ENCODE measurements at places on chromosomes 1 and 21.

DNA sequence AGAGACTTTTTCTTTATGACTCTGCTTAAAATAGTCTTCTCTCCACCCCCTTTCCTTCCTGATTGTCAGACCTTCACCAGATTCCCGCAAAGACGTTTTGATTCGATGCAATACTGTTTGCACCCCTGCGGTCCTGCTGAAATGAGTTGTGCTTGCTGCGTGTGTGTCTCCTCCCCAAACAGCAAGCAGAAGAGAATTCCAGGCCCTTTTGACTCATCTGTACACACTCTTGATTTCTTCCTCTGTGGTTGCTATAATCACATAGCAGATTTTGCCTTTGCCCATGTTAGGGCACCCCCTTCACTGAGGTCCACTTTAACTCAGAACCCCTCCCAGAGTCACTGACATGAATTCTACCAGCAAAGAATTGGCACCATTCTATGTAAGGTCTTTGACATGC is 136.5 kb downstream of the ZZZ3 start:
- DNase-seq, result no peak

DNA sequence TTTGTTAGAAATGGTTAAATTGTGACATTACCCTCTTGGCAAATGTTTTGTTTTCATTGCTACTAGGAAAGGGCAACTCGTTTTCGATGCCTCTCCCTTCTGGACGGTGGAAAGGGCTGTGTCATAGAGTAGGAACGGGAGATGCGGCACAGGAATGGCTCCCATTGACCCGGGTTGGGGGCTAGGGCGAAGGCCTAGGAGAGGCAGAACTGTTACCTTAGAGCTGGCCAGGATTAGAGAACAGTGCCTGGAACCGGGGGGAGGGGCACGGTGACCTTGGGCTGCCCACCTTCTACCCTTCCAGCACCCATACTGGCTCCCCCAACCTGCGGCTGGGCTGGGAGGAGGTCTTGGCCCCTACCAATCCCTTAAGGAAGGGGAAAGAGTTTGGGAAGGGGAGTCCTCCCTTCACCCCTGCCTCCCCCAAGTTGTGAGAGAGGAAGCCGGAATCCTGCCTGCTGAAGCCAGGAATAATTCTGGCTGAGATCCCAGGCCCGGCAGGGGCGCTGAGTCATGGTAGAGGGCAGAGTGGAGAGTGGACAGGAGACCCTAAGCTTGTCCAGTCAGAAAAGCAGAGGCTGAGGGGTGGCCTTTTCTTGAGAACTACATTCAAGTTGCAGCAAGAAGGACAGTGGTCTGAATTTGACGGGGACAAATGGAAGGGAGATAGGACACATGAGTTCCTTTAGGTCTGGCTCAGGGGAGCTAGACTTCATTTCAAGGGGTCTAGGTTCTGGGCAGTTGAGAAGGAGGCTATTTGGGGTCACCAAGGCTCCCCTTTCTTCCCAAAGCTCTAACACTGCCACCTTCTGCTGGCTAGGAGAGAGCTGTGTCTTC is 8.2 kb downstream of the LMNA start:
- no peak for DNase-seq

- no peak for DNase-seq
These were observed 80.8 kb upstream of the UBE2U start for GRCh38 chr1:64122588-64122987.

DNA sequence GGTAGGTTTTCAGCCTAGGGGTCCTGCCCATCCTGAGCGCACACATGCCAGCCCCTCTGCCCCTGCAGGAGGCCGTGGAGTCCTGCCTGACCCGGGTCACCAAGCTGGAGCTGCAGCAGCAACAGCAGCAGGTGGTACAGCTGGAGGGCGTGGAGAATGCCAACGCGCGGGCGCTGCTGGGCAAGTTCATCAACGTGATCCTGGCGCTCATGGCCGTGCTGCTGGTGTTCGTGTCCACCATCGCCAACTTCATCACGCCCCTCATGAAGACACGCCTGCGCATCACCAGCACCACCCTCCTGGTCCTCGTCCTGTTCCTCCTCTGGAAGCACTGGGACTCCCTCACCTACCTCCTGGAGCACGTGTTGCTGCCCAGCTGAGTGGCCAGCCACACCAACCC is 44.0 kb downstream of the TMCC2 start:
- no peak for DNase-seq

GRCh38 chr1:108033550-108033951 is 68.6 kb upstream of the VAV3 start:
- DNase-seq, result no peak

GRCh38 chr1:114627107-114627506 is 42.7 kb downstream of the DENND2C start:
- DNase-seq, result no peak

GRCh38 chr1:173414136-173414535 is 63.0 kb upstream of the PRDX6 start:
- DNase-seq, result no peak

DNA sequence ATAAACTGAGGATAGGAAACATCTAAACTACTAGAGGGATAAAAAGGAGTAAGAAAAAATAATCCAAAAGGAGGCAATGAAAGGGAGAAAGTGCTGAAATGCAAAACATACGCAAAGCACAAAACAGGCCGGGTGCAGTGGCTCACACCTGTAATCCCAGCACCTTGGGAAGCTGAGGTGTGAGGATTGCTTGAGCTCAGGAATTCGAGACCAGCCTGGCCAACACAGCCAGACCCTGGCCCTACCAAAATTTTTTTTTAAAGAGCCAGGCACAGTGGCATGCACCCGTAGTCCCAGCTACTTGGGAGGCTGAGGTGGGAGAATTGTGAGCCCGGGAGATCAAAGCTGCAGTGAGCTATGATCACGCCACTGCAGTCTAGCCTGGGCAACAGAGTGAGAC is 10.5 kb downstream of the SPOCD1 start:
- no peak for DNase-seq

- DNase-seq, result no peak
These were observed 3.8 kb downstream of the LRRC3 start for GRCh38 chr21:44458971-44459711.

DNA sequence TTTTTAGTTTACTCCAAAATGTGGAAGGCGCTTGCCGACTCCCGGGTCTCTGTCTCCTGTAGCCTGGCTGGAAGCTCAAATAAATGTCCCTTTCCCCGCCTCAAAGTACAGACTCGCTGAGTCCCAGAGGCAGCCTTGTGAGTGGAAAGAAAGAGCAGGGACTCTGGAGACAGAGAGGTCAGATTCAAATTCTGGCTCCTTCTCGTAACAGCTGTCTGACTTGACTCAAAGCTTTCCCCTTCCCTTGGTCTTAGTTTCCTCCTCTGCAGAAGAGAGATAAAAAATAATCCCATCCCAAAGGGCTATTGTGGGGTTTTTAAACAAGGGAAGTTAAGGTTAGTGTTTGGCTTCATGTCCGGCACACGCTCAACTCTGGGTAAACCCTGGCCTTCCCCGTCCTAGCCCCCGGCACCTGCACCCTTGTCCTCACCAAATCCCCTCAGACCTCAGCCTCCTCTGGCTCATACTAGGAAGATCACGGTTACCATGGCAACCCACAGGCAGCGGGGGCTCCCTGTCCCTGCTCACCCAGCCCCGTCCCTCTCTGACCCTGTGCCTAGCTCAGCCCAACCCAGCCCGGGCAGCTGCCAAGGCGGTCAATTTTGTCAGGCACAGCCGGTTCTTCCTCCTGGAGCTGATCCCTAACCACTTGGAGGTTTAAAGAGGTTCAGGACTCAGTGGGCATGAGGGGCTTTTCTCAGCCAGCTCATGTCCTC is 49.2 kb upstream of the IGSF21 start:
- DNase-seq, result no peak

- no peak for DNase-seq
These were observed 88.6 kb downstream of the RIPK4 start for GRCh38 chr21:41678016-41678923.

GRCh38 chr1:31580513-31580870 is 4.2 kb downstream of the TINAGL1 start:
- DNase-seq, result no peak

DNA sequence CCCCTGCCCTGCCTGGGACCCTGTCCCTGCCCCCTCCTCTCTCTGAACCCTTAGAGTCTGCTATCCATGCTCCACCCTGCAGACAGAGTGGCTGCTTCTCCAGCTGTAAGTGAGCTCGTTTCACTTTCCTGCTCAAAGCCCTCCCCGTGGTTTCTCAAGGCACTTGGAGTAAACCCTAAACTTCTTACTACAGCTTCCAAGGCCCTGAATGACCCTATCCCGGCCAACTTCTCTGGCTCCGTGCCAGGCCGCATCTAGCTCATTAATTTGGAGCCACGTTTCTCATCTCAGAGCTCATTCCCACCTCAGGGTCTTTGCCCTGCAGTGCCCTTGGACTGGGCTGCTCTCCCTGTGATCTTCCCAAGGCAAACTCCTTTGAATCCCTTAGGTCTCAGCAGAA is 235.1 kb upstream of the RUNX1 start:
- DNase-seq, result no peak

- no peak for DNase-seq
These were observed 12.0 kb downstream of the FHAD1 start for GRCh38 chr1:15258833-15259621.

GRCh38 chr1:71298633-71299032 is 217.8 kb upstream of the ZRANB2 start:
- no peak for DNase-seq

DNA sequence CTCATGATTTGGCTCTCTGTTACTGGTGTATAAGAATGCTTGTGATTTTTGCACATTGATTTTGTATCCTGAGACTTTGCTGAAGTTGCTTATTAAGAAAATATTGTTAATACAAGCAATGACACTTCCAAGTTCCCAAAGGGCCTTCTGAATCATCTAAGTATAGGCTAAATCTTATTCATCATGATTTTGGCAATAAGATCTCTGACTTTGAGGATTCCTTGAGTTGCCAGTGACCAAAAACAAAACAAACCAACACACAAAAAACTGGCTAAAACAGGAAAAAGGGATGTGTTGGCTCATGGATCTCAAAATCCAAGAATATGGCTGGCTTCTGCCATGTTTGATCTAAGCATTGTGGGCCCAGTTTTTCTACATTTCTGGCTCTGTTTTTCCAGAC is 163.4 kb downstream of the HHIPL2 start:
- DNase-seq, result no peak

DNA sequence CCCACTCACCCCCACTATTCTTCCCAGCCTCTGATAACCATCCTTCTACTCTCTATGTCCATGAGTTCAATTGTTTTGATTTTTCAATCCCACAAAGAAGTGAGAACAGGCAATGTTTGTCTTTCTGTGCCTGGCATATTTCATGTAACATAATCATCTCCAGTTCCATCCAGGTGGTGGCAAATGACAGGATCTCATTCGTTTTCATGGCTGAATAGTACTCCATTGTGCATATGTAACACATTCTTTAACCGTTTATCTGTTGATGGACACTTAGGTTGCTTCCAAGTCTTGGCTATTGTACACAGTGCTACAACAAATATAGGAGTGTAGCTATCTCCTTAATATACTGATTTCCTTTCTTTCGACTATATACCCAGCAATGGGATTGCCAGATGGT is 169.3 kb upstream of the NFIA start:
- DNase-seq, result no peak

- no peak for DNase-seq
These were observed 24.6 kb downstream of the B3GALT5 start for GRCh38 chr21:39637197-39637970.

- no peak for DNase-seq
These were observed 108.2 kb downstream of the LTN1 start for GRCh38 chr21:28884481-28884880.

- DNase-seq, result no peak
These were observed 26.1 kb upstream of the STMN1 start for GRCh38 chr1:25932321-25932720.

GRCh38 chr1:209155546-209155945 is 428.0 kb upstream of the CAMK1G start:
- DNase-seq, result no peak

GRCh38 chr1:42736152-42736551 is 3.9 kb downstream of the CLDN19 start:
- DNase-seq, result no peak

- no peak for DNase-seq
These were observed 11.9 kb downstream of the STX6 start for GRCh38 chr1:181010789-181011188.

DNA sequence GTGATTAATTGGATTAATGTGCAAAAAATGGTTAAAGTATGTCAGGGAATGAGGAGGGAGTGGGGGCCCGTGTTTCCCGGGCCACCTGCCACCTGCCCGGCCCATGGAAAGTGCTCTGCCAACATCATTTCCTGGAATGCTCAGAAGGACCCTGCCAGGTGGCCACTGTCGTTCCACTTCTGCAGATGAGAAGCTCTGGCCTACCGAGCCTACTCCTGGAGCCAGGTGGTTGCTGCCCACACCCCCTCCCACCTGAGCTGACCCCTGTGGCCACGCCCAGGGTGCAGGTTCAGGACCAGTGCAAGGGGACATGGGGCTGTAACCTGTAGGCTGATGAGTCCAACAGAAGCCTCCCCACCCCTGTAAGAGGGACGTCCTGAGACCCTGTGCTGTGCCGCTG is 99.7 kb downstream of the PRDM16 start:
- no peak for DNase-seq

- no peak for DNase-seq
These were observed 45.4 kb downstream of the TNFSF18 start for GRCh38 chr1:173005196-173005864.

DNA sequence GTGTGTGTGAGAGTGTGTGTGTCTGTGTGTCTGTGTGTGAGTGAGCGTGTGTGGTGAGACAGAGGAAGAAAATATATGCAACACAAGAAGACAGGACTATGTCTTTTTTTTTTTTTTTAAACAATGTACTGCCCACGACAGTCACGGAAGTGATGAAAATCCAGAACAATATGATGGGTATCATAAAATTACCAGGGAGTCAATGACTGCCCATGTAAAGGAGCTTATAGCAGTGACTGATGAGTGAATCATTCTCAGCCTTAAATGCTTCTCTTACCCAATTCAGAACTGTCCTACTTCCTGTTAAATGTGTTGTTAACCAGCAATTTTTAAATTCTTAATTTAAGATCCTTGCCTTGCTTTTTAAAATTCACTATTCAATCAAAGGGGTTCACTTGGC is 46.6 kb downstream of the RGS7 start:
- DNase-seq, result no peak

DNA sequence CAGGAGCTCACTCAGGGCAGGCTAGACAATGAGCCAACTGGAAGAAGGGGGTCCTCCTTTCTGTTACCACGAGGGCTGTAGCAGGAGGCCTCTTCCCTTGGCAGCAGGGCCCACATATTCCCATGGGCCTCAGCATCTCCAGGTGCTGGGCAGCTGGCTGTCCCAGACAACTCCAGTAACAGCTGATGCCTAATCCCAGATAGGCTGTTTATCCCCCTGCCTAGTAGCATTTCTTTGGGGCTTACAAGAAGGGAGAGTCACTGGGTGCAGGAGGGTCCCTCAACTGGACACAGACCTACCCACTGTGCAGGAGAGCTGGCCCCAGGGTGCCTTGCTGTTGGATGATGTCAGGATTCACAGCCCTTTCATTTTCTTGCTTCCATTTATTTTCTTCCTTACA is 278.2 kb downstream of the DSCAM start:
- no peak for DNase-seq

GRCh38 chr21:33362044-33362555 is 37.3 kb downstream of the IFNAR1 start:
- DNase-seq, result peak; percentile 58

DNA sequence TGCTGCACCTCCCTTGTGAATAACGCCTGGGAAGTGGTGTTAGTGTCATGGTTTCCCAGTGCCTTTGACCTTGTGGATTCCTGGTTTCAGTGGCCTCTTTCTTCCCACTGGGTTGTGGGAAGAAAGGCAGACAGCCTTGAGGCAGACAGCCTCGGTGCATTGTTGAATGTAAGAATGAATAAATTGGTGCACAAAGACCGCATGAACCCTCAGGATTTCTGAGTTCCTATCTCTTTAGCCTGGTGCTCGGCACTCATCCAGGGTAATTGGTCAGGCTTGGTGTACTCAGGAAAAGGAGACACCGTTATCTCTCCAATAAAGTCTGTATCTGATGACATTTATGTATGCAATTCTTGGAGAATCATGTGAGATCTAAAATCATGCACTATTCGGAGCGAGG is 5.1 kb downstream of the ZNF362 start:
- DNase-seq, result no peak
